ENCODE measurements at places on chromosomes 7 and 10.

GRCh38 chr10:101675115-101675514 lies 19.9 kb downstream of the FBXW4 start:
- no peak for DNase-seq

- DNase-seq: no peak
Observed at GRCh38 chr7:32890010-32890792, 1.4 kb downstream of the KBTBD2 start.

DNA sequence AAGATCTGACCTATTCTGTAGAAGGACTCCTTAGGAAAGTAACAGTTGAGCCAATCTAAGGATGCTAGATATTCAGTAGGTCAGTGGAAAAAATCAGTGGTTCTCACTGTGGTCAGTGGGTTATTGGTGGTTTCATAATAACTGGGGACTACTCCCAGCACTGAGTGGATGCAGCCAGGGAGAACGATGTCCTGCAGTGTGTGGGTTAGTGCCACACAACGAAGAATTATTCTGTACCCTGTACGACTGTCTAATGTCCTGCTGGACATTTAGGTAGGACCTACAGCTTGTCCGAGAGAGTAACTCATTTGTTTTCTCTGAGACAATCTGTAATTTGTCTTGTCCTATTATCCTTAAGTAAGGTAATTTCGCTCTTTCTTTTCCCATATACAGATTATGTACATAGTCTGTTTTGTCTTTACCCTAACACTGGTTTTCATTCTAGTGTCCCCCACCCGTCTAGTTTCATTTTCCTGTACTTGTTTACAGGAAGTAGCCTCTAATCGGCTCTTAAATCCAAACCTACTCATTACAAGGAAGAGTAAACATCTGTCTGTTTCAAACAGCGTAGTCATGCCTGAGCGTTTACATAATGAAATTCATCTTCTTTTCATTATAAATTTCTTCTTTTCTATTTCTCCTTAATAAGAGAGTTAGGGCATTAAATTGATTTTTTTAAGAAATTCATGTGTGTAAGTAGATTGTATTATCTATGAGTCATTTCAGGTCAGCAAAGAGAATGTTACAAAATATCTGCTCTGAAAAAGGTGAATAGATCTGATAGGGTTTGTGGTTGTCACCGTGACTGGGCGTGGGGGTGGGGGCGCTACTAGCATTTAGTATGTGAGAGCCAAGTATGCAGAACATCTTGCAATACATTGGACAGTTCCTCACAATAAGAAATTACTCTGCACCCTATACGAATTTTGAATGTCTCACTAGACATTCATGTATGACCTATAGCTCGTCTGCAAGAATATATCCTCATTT lies 8.3 kb upstream of the ZC3HAV1L start:
- DNase-seq: no peak

- no peak for DNase-seq
Observed at GRCh38 chr7:130896051-130896881, 162.3 kb upstream of the KLF14 start.

DNA sequence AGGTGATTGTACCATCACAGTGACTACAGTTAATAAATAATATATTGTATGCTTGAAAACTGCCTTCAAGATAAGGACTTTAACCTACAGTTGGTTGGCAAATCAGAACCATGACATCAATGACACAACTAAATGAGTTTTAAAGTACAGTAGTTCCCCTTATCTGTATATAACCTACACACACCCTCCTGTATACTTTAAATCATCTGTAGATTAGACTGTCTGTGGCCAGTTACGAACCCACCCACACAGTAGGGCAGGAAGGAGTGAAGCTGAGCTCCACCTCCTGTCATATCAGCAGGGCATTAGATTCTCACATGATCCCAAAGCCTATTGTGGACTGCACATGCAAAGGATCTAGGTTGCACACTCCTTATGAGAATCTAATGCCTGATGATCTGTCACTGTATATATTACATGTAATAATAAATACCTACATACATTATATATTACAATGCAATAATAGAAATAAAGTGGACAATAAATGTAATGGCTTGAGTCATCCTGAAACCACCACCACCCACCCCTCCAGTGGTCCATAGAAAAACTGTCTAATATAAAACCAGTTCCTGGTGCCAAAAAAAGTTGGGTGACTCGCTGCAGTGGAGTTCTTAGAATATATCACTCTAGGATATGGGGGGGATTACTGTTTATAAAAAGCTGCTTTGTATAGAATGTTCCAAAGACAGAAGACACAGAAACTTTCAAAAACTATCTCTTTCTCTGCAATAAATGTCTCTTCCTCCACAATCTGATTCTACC lies 5.6 kb downstream of the TPK1 start:
- DNase-seq: no peak

- DNase-seq: peak; percentile 41
Observed at GRCh38 chr7:1024331-1024841, 20.0 kb upstream of the GPR146 start.

- DNase-seq: no peak
Observed at GRCh38 chr7:115249080-115249479, 327.2 kb downstream of the MDFIC start.

DNA sequence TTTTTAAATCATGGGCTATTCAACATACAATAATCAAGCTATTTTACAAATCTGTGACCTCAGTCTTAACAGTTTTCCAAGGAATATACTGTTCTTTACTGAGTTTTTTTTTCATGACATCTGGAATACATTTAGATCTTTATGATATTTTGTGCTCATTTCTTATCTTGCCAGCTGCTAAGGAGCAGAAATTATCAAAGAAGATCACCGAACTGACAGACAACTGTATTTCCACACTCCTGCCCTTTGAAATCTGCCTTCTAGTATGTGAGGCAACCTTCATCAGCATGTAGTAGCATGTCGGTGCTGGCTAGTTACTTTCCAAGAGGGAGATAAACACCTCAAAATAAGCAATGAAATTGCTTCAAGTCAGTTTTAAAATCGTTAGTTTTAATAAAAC lies 66.4 kb downstream of the NHLRC2 start:
- DNase-seq: no peak

- DNase-seq: no peak
Observed at GRCh38 chr10:129170812-129171211, 296.2 kb upstream of the MGMT start.
